GF-D8 (cell line): ENCODE measurements at places on chromosomes 1 and 21.

DNA sequence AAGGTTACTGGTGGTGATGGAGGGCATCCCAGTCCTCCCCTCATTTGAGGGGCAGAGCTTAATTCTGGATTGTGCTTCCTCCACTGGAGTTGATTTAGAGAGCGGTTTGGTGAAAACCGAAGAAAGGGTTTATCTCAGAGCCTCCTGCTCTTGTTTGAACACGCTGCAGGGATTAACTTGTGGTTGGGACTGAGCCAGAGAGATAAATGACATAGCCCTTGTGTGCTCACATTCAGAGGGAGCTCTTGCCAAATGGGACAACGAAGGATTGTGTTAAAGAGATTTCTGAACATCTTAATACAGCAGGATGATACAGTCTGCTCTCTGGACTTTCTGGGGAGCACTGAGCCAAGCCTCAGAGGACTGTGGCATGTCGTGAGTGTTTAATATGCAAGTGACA is 308.2 kb downstream of the DISC1 start:
- DNase-seq = no peak

- no peak for DNase-seq
These were observed 41.2 kb downstream of the ENAH start for GRCh38 chr1:225611537-225612223.

- DNase-seq = no peak
These were observed 64.6 kb downstream of the CLDN17 start for GRCh38 chr21:30101967-30102366.

- no peak for DNase-seq
These were observed 3.7 kb downstream of the ITGB2 start for GRCh38 chr21:44916965-44917364.

DNA sequence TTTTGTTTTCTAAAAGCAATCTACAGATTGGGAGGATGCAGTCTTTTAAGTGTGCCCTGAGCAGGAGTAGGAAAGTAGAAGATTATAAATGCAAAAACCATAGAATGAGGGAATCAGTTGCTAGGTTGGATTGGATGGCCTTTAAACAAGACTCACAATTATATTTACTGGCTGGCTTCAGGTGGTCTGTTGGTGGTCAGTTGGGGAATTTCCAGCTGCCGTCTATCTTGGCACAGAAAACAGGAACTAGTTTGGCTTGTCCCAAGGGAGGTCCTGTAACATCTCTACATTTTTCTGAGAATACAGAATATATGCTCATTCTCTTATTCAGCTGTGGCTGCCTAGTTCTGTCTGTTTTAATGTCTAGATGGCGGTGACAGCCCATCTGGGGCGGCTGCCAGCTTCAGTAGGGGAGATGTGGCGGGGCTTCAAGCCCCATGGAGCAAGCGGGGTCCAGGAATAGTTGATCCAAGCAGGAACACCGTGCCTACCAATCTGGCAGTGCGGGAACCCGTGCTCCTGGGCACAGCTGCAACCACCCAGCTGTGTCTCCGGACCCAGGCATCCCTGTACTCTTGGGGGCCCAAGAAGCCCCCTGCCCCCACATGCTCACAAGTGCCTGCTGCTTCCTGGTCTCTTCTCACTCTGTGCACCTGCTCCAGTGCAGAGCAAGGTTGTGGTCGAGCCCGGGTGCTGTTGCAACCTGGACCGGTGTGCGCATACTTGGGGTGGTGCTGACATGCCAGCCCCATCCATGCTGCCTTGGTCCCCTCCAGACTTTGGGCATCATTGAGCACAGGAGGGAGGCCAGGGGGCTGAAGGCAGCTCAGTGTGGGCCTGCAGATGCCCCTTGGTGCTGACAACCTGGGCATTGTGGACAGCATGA is 1182.6 kb downstream of the AMY1C start:
- no peak for DNase-seq
